ENCODE measurements at places on chromosomes 16 and 17.

DNA sequence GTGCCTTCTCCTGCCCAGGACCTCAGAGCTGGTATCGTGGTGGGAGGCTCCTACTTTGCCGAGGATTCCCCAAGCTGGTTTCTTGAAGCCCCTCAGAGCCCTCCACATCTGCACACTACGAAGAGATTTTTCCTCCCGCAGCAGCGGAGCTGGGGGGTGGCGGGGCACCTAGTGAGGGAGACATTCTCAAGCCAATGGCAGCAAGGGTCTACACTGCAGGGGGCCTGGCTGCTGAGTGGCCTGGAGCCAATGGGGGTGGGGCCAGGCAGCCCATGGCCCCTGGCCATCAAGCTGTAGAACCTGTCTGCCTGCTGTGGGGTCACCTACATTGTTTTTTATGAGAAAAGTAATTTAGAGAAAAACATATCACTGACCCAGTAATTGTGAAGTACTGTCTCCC lies 5.0 kb downstream of the SLC26A11 start:
- no peak for DNase-seq

DNA sequence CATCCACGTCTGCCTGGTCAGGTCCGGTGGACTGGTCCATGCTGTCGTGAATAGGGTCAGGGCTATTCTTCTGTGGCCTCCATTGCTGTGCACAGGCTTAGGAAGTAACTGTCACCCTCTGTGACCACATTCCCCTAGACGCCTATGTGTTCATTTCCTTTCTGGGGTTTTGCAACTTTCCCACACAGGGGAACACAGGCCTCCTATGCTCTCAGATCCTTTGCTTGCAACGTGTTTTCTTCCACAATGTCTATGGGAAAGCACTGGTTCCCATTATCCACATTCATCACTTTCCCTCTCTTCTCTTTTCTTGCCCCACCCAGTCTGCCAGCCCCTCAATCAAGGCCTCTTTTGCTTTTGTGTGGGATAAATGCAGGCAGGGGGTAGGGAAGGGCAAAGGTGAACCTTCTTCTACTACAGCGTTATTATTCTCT lies 43.2 kb upstream of the DNAJA2 start:
- DNase-seq: no peak

GRCh38 chr16:50861970-50862411 lies 120.1 kb downstream of the CYLD start:
- DNase-seq: no peak

GRCh38 chr17:1769822-1770477 lies 8.1 kb downstream of the SERPINF1 start:
- no peak for DNase-seq

- DNase-seq: no peak
Observed at GRCh38 chr17:2157081-2157480, 102.2 kb downstream of the HIC1 start.

- DNase-seq: no peak
Observed at GRCh38 chr17:72438783-72439182, 318.0 kb downstream of the SOX9 start.

DNA sequence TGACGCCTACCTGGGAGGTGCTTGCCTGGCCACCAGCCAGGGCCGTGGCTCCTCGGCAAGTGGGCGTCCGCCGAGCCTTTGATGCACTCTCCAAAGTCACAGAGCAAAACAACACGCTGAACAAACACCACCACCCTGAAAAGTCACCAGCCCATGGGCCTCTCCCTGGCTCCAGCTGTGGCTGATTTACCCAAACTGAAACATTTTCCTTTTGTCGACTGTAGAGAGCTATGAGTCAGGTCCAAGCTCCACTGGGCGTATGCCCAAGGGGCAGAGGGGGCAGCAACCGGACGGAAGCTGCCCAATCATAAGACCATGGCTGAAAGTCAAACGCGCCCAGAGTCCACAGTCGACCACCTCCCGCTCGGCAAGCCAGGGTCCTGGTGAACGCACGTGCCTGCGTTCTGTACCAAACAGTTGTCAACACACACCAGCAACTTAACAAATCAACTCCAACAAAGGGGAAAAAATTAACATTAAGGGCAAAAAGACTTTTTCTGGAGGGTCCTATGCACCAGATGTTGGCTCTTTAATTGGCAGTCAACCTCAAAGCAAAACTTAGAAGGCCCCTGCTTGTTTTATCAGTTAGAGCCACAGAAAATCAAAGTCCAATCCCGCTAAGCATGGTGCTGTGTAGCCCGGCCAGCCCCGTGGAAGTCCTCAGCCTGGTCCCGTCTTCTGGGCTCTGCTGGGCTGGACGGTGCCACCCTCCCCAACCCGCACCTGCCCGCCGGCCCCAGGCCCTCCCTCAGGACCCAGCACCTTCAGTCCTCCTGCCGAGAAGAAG lies 47.3 kb downstream of the TBC1D16 start:
- no peak for DNase-seq

- DNase-seq: no peak
Observed at GRCh38 chr17:27670791-27671590, 40.0 kb downstream of the LGALS9 start.

DNA sequence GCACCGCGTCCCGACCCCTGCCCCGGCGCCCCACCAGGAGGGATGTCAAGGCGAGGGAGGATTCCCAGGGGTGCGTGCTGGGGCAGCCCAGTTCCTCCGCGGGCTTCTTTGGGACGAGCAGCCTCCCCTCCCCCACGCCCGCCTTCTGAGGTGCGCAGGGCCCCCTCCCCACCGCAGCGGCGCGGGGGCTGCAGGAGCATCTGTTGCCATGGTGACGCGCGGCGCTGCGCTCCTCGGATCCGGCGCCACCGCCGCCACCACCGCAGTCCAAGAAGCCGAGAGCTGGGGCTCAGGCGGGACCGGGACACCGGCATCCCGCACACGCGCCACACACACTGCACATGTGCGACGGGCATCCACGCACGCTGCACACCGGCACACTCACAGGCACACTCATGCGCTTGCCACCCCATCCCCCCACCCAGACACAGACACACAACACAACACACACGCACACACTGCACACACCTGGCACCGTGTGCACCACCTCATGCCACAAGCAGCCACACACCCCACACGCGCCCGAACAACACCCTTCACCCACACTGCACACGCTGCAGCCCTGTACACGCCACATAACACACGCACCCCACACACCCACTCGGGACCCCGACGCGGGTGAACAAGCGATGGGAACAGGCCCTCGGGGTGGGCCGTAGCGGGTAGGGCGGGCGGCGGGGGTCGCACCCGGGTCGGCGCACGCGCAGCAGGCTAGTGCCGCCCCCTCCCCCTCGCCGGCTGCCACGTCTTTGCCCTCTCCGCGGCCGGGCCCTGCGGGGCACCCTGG lies 17.0 kb downstream of the ENPP7 start:
- no peak for DNase-seq

- DNase-seq: no peak
Observed at GRCh38 chr16:12801511-12802042, 2.1 kb downstream of the CPPED1 start.

DNA sequence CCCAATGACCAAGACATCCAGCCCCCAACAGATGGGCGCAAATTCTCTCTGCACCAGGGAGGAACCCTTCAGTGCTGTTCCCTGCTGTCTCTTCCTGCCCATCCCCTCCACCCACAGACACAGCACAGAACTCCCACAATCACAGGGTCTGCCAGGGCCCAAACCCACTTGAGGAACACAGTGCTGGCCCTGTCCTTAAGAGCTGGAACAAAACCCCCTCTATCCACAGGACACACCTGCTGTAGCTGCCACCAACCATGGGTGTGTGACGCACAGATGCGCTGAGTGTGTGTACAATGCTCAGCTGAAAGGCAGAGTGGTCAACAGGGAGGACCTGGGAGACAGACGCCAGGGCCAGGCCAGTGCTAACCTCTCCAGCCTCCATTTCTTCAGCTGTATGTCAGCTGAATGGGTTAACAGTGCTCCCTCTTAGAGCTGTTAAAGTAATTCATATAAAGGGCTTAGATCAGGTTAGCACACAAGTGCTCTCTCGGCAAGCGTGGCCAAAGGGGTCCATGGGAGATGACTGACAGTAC lies 62.1 kb downstream of the AMFR start:
- no peak for DNase-seq

GRCh38 chr17:57603546-57603945 lies 141.6 kb downstream of the CCDC182 start:
- no peak for DNase-seq

- DNase-seq: no peak
Observed at GRCh38 chr16:89491238-89491869, 993 bp upstream of the ANKRD11 start.

GRCh38 chr17:82608816-82609215 lies 39.4 kb downstream of the WDR45B start:
- DNase-seq: no peak

GRCh38 chr16:47069313-47069712 lies 74.4 kb downstream of the NETO2 start:
- DNase-seq: no peak

GRCh38 chr16:11016524-11016988 lies 72.2 kb downstream of the CLEC16A start:
- no peak for DNase-seq

GRCh38 chr17:82323514-82324234 lies 6.3 kb upstream of the CD7 start:
- DNase-seq: no peak

DNA sequence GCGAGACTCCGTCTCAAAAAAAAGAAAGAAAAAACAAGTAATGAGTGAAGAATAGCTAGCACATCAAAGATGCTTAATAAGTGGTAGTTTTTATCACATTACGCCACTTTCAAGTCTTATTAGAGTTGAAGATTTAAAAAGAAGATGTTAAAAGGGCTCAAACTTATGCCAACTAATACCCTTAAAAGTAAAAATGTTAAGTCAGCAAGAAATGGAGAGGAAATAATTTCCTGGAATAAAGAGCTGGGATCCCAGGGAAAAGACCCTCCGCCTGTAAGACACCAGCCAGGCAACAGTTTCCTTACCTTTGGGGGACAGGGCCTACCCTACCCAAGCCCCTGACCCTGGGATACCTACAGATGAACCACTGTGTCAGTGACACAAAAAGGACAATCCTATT lies 3.6 kb downstream of the XPO6 start:
- DNase-seq: no peak

GRCh38 chr16:75576384-75576811 lies 10.2 kb downstream of the GABARAPL2 start:
- DNase-seq: no peak

- DNase-seq: no peak
Observed at GRCh38 chr17:3973495-3974137, 9.4 kb upstream of the ATP2A3 start.

- no peak for DNase-seq
Observed at GRCh38 chr16:50945171-50945570, 203.3 kb downstream of the CYLD start.

All from cortex of kidney (tissue), 1 donor.